D721Med (cell line): ENCODE measurements at places on chromosomes 4 and X.
A peak's percentile ranks its signal among the peaks of the same experiment; 100 is the strongest.

DNA sequence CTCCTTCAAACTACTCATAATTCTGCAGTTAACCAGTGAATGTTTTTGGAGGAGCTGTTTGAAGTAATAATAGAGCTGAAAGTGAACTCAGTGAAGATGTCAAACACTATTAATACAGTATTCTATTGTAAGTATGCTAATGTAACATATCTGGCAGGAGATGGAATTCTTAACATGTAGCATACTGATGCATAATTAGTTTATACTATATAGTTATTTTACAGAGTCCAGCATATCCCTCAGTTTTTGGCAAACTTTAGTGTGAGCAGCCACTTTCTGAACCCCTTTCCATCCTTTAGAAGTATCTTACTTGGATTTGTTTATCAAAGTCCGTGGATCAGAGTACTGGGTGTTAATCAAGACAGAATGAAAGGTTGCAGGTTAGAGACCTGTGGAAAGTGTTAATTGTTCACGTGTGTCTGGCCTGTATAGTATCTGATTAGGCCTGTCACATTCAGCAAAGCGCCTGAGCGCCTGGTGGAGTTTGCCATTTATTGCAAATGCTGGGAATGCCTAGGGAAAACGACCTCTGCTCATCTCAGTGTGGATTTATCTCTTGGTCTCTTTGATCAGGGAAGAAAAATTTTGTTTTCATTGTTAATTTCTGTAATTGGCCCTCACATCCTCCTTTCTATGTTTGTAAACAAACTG lies 251.7 kb upstream of the MAD2L1 start:
- no peak for DNase-seq

GRCh38 chr4:8158710-8159536 lies at the start of gene ABLIM2:
ABLIM2 (minus strand) TSS chr4:8158813; CDS start chr4:8158689, 124 bp downstream.
- DNase-seq: peak; percentile 86

DNA sequence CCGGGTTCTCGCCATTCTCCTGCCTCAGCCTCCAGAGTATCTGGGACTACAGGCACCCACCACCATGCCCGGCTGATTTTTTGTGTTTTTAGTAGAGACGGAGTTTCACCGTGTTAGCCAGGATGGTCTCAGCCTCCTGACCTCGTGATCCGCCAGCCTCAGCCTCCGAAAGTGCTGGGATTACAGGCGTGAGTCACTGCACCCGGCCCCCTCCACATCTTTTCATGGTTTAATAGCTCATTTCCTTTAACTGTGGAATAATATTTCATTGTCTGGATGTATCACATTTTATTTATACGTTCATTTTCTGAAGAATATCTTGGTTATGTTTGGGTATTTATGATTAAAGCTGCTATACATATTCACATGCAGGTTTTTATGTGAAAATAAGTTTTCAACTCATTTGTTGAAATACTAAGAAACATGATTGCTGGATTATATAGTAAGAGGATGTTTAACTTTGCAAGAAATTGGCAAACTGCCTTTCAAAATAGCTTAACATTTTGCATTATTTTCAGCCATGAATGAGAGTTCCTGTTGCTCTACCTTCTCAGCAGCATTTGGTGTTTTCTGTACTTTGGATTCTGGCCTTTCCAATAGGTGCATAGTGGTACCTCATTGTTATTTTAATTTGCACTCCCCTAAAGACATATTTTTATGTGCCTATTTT lies 591.9 kb downstream of the TECRL start:
- no peak for DNase-seq

- no peak for DNase-seq
These were observed 27.3 kb upstream of the XAGE2 start for GRCh38 chrX:52341493-52341892.

- no peak for DNase-seq
These were observed 605 bp upstream of the CDKL2 start for GRCh38 chr4:75630937-75631329.

DNA sequence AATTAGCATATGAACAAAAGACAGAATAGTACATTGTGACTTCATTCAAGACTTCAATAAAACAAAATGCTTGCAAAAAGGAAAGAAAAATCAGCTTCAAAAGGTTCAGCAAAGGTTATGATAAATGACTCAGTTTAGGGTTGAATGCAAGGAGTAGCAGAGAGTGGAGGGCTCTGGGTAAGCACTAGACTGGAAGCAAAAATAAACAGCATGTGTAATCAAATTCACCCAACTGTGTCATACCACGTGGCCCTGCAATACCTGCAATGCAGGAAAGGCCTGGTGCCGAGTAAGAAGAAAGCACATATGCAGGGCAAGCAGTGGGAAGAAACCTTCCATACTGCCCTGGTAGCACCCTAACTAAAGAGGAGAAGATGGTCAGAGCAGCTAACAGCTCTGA lies 88.7 kb downstream of the ATP11C start:
- DNase-seq: no peak

GRCh38 chrX:4674028-4674782 lies 960.8 kb upstream of the PRKX start:
- DNase-seq: no peak

DNA sequence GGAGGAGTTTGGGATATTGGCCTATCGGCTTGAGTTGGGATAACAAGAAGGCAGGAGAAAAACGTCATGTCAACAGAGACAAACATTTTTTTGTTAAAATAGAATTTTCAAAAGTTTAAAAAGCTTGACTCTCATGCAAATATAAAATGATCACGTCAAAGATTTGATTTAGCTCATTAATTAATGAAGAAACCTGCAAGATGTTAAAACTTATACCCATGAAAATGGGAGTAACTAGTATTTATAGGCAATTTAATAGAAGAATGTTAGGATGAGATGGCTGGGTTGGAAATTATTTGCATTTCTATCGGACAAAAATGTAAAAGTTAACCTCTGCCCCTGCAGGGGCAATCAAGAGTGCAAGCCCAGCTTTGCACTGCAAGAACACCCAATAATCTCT lies 184.6 kb upstream of the BCOR start:
- DNase-seq: no peak

- no peak for DNase-seq
These were observed 267.1 kb downstream of the PAPSS1 start for GRCh38 chr4:107452717-107453630.

DNA sequence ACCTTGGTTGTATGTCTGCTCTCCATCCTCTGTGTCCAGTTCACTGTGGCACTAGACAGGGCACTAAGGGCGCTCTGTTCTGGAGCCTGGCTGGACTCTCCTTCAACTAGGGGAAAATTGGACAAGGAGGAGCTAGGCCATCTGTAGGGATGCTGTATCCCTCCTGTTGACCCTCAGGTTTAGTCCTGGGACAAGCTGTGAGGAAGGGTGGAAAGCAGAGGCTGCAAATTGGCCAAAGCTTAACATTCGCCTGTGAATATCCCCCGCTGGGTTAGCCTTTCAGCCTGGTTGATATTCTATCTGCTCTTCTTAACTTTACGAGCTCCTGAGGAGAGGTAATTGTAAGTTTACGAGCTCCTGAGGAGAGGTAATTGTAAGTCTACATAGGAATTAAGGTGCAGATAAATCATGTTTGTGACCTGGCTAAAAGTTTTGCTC lies 64.4 kb upstream of the ENPEP start:
- DNase-seq: no peak

DNA sequence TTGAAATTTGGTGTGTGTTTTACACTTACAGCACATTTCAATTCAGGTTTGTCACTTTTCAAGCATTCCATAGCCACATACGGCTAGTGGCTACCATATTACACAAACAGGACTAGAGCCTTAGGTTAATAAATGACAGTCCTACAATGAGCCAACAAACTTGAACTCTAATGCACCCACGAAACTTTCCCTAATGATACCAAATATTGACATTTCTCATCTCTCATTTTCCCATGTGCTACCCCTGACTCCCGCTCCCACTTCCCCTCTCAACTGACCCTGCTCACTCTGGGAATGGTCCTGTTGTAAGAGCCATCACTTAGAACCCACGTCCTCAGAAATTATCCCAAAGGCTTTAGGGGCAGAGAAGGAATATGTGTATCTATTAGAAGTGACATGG lies 4.9 kb upstream of the TLR10 start:
- DNase-seq: no peak

- DNase-seq: no peak
These were observed 64.9 kb downstream of the HMGB2 start for GRCh38 chr4:173269280-173269679.

- no peak for DNase-seq
These were observed 710.7 kb upstream of the SLIT2 start for GRCh38 chr4:19540859-19541540.

DNA sequence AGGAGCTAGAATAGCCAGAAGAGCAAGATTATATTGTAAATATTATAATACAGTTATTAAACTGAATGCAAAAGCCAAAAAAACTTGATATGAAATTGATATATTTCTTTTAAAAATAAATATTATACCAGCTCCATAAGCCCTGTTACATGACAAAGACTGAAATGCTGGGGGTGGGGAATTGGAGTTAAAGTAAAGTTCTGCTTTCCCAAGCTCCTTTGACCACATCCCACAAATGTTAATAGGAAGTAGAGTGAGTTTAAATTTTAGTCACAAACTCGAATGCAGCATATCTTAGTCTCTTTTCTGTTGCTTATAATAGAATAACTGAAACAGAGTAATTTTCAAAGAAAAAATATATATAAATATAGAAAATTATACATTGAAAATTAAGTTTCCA lies 46.9 kb upstream of the NFKB1 start:
- no peak for DNase-seq

DNA sequence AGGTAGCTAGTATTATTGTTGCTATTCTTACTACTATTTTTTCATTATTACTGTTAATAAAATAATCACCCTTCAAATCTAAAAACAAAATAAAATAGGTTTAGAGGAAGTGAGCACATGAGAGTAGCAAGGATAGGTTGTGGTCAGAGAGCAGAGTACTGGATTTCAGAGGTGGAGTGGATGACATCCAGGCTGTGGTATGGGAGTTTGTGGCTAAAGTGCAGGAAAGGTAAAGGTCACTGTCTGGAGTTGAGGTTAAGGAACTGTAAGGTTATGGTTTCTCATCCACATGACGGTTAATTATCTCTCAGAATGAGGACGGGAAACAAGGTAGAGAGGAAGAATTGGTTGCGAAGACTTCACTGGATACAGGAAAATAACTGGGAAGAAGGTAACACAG lies 27.7 kb downstream of the STEEP1 start:
- no peak for DNase-seq

- no peak for DNase-seq
These were observed 8.5 kb downstream of the TRIML1 start for GRCh38 chr4:188147776-188148175.

- DNase-seq: no peak
These were observed 8.3 kb upstream of the TLR8 start for GRCh38 chrX:12898073-12898472.

- DNase-seq: no peak
These were observed 529.1 kb upstream of the PCDH10 start for GRCh38 chr4:132619968-132620367.

DNA sequence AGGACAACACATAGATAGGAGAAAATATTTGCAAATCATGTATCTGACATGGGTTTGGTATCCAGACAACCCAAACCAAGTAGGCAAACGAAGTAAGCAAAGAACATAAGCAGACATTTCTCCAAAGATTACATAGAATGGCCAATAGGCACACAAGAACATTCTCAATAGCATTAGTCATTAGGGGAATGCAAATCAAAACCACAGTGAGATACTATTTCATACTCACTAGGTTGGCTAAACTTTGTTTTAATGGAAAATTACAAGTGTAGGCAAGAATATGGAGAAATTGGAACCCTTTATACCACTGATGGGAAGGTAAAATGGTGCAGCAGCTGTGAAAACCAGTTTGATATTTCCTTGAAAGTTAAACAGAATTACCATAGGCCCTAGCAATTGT lies 74.7 kb downstream of the CHRNA9 start:
- no peak for DNase-seq

DNA sequence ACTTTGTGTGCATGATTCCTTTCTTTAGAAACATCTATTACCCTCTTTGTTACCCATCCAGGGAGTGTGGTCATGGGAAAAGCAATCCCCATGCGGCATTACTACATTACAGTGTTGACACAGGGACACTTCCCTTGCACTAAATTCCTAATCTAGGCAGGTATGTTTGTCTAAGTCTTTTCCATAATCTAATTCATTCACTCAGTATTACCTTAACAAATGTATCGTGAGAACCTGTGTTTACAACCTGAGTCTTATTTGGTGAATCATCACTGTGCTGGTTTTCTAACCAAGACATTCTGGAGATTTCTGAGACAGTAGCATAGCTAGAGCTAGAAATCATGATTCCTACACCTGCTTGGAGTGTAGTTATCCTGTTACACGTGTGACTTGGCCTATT lies 326.8 kb downstream of the BMPR1B start:
- DNase-seq: no peak

DNA sequence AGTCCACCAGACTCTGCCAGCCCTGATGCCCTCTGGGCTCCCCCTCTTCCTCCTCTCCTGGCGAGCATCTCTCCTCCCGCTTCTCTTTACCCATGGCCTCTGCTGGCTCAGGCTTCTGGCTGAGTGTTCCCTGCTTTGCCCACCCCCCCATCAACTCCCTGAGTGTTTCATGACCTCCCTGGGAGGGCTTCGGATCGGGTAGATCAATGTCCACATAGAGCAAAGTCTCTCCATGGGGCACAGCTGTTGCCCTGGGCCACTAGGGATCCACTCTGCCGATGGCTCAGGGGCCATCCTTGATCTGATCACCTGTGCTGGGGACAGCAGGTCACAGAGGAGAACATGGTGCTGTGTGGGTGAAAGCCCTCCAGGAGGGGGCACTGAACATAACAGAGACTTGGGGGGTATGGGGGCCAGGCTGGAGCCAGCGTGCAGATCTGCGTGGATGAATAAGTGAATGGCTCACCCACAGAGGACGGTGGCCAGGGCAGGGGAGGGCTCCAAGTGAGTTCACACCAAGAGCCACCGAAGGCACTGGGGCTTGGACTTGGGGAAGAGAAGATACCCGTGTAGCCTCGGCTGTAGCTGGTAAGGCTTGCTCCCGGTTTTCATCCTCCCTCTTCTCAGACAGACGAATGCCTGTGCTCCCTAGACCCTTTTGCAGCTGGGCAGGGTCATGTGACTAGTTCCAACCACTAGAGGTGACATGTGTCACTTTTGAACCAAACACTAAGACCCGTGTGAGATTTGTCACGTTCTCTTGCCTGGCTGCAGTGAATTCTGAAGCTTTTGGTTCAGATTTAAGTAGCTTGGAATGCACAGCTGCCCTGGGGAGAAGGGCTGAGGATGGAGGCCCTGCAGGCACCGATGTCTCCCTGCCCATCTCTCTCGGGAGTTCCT lies 23.2 kb upstream of the AFAP1 start:
- no peak for DNase-seq

GRCh38 chrX:13837290-13837745 lies 20.4 kb upstream of the GPM6B start:
- no peak for DNase-seq

DNA sequence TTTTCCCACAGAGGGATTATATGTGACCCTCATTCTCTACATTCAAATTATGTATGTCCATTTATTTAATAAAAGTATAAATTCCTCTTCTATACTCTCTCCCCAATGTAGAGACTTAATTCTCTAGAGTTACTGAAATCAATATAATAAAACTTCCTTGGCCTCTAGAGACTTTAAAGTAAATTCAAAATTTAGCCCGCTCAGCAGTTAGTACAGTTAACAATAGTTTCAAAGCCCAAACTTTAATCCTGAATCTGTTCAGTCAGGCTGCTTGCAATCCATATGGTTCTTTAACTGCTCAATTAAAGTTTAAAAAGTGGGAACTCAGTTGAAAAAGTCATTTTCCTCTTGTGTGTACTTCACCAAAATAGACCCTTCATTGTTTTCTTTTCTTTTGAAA lies 2558.4 kb downstream of the ARAP2 start:
- no peak for DNase-seq

GRCh38 chr4:26074712-26075430 lies 160.9 kb downstream of the SMIM20 start:
- DNase-seq: no peak

GRCh38 chr4:14912426-14912825 lies 89.9 kb upstream of the CPEB2 start:
- DNase-seq: no peak
